Thoracic aorta (tissue), 2 donors: ENCODE measurements at places on chromosomes 6 and 20.
A peak's percentile ranks its signal among the peaks of the same experiment; 100 is the strongest.

- H3K36me3 ChIP-seq = no peaks in the 10 kb centered on the region
- no peak for DNase-seq
- H3K4me3 ChIP-seq = no peak overlapping the region
- no peaks in the 10 kb centered on the region for H3K27me3 ChIP-seq
- no peaks in the 10 kb centered on the region for H3K4me1 ChIP-seq
Measured at GRCh38 chr20:50477239-50477872, 32.8 kb upstream of the PTPN1 start.

- no peaks in the 10 kb centered on the region for H3K27me3 ChIP-seq
- H3K4me1 ChIP-seq = no peaks in the 10 kb centered on the region
- no peak overlapping the region for H3K4me3 ChIP-seq
- H3K27ac ChIP-seq = no peak overlapping the region
- DNase-seq = no peak
- H3K36me3 ChIP-seq = no peaks in the 10 kb centered on the region
Measured at GRCh38 chr6:159108426-159108985, 60.7 kb upstream of the FNDC1 start.

- no peaks in the 10 kb centered on the region for H3K36me3 ChIP-seq
- peaks cover 60% of the 10 kb centered on the region for H3K4me1 ChIP-seq
- H3K27me3 ChIP-seq = no peaks in the 10 kb centered on the region
- peak overlapping the region; percentile 76 for H3K27ac ChIP-seq
Measured at GRCh38 chr6:72861059-72861458, 239.2 kb downstream of the KCNQ5 start.

- H3K4me3 ChIP-seq = no peak overlapping the region
- no peak for DNase-seq
- H3K4me1 ChIP-seq = no peaks in the 10 kb centered on the region
Measured at GRCh38 chr6:3549314-3549940, 92.6 kb upstream of the SLC22A23 start.

- H3K36me3 ChIP-seq = no peaks in the 10 kb centered on the region
- no peaks in the 10 kb centered on the region for H3K27me3 ChIP-seq
- no peak overlapping the region for H3K27ac ChIP-seq
- DNase-seq = no peak
Measured at GRCh38 chr20:62056377-62056776, 9.3 kb downstream of the TAF4 start.

DNA sequence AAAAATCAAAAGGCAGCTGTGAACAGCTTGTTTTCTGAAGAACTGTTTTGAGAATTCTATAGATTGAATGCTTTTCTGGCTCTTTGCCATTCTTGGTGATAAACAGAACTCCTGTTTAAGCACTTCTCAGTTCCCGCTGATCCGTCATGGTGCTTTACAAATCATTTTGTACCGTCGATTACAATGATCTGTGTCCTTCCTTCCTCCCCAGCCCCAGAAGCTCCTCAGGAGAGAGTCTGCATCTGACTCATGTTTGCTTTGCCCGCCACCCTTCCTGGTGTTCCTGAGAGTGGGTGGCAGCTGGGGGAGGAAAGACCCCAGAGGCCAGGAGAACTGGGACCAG, 538.6 kb upstream of the MARCKS start:
- no peak overlapping the region for H3K4me3 ChIP-seq
- DNase-seq = no peak
- no peaks in the 10 kb centered on the region for H3K27me3 ChIP-seq
- H3K4me1 ChIP-seq = no peaks in the 10 kb centered on the region
- H3K27ac ChIP-seq = no peak overlapping the region

GRCh38 chr6:154751011-154751800, 18.0 kb downstream of the SCAF8 start:
- H3K36me3 ChIP-seq = no peaks in the 10 kb centered on the region
- peaks cover 44% of the 10 kb centered on the region for H3K4me1 ChIP-seq
- H3K4me3 ChIP-seq = no peak overlapping the region
- DNase-seq = no peak
